Right ventricle myocardium inferior (tissue), 1 donor: ENCODE measurements at places on chromosomes 12 and 14. TPM values are rescaled to one million over a fixed set of nuclear protein-coding genes. Genes with fewer than 3 reads are reported as not detected.

The MIP gene
- total RNA-seq, result not detected

The AKAP6 gene
- 160 TPM for total RNA-seq

The GRIP1 gene
- 5.4 TPM for total RNA-seq

The TEX52 gene
- total RNA-seq, result not detected

The RASSF8 gene
- 26.2 TPM for total RNA-seq

The GDF3 gene
- total RNA-seq, result not detected

The SPTB gene
- 79.4 TPM for total RNA-seq

The PAPLN gene
- total RNA-seq, result 2.5 TPM

The SLC7A7 gene
- total RNA-seq, result 5.8 TPM

The PIWIL1 gene
- total RNA-seq, result not detected

The RNU7-1 gene
- not detected for total RNA-seq

The CAPZA3 gene
- not detected for total RNA-seq

The MORN3 gene
- 0.11 TPM for total RNA-seq

The FGF6 gene
- total RNA-seq, result not detected

The AKAP3 gene
- 2.5 TPM for total RNA-seq

The ACSS3 gene
- 20.4 TPM for total RNA-seq

The ESRRB gene
- 2.9 TPM for total RNA-seq

The CISTR gene
- 1.7 TPM for total RNA-seq

The SUPT16H gene
- 26.0 TPM for total RNA-seq

The GPRC5D gene
- not detected for total RNA-seq

The KITLG gene
- total RNA-seq, result 11.1 TPM

The NOC4L gene
- 9.2 TPM for total RNA-seq

The PTPN6 gene
- total RNA-seq, result 9.1 TPM

The KDM5A gene
- total RNA-seq, result 25.5 TPM

The AMN gene
- 0.14 TPM for total RNA-seq

The RND1 gene
- 0.41 TPM for total RNA-seq

The NELL2 gene
- not detected for total RNA-seq

The AHNAK2 gene
- 2.5 TPM for total RNA-seq

The CCDC184 gene
- total RNA-seq, result 1.0 TPM

The PZP gene
- 0.30 TPM for total RNA-seq

The SLC17A8 gene
- total RNA-seq, result not detected

The TSHR gene
- total RNA-seq, result not detected

The VRTN gene
- not detected for total RNA-seq

The PLD4 gene
- not detected for total RNA-seq

The SERPINA12 gene
- total RNA-seq, result not detected

The B3GNT4 gene
- total RNA-seq, result not detected

The GLIPR1L2 gene
- 1.4 TPM for total RNA-seq

The C2CD5 gene
- 22.0 TPM for total RNA-seq

The VPS37B gene
- 25.4 TPM for total RNA-seq

The CD163 gene
- 97.5 TPM for total RNA-seq
